ENCODE measurements at places on chromosomes 3 and 15. TPM values are rescaled to one million over a fixed set of nuclear protein-coding genes. Genes with fewer than 3 reads are reported as not detected.

The KCNAB1 gene
- 0.49 TPM for total RNA-seq

The WWTR1 gene
- total RNA-seq: 23.6 TPM

The PRSS50 gene
- not detected for total RNA-seq

The TIMMDC1 gene
- 85.3 TPM for total RNA-seq

The TBC1D23 gene
- 33.2 TPM for total RNA-seq

The PATL2 gene
- total RNA-seq: 0.21 TPM

The MBD4 gene
- total RNA-seq: 24.0 TPM

The GPR149 gene
- total RNA-seq: not detected

The NLGN1 gene
- not detected for total RNA-seq

The TTC21A gene
- 1.4 TPM for total RNA-seq

The FYTTD1 gene
- 46.2 TPM for total RNA-seq

The NTRK3 gene
- not detected for total RNA-seq

The SLC7A14 gene
- total RNA-seq: 0.04 TPM

The PSTPIP1 gene
- total RNA-seq: 7.1 TPM
